DMS79 treated with DMSO at 0.1 percent for 48 hours (cell line): ENCODE measurements at places on chromosomes 5 and 9.

- no peak for DNase-seq
These were observed 5.9 kb downstream of the MATR3 start for GRCh38 chr5:139299486-139299885.

GRCh38 chr5:142748568-142749249, 21.5 kb upstream of the ARHGAP26 start:
- DNase-seq, result no peak

DNA sequence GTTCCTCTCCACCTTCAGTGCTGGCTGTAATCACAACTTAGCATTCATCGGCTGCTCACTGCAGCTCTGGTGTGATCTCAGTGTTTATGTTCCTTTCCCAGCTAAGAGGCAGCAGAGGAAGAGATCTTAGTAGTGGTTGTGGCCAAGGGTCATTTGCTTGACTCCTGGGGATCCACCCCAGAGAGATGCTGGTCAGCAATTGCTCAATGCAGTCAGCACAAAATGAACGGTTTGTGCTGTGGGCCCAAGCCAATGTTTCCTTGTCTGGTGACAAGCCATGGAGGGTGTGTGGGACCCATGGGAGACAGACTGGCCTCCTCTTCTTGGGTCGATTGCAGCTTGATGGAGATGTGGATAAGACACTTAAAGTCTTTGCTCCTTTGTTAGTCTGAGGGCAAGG, 16.1 kb upstream of the FRMD3 start:
- DNase-seq, result no peak

- no peak for DNase-seq
These were observed 48.0 kb downstream of the RUSC2 start for GRCh38 chr9:35537913-35538312.

- no peak for DNase-seq
These were observed 37.4 kb downstream of the JMY start for GRCh38 chr5:79273341-79273740.

DNA sequence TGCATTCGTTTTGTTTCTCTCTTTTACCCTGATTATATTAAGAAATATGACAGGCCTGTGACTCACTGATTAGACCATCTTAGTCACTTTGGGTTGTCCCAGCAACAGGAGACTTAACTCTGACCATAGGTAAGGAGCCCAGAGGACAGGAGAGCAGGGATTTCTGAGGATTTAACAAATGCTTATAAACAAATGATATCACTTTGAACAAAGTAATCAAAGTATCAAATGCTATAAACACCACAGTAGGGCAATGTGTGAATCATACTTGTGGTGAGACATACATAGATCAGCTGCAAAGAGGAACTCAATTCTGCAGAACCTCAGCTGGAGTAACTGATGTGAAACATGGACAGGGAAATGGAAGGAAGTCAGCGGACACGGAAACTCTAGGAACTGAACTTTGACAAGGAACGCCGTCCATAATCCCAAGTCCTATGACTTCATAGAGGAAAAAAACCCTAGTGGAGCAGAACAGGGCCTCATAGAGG, 190.6 kb upstream of the MSX2 start:
- no peak for DNase-seq

DNA sequence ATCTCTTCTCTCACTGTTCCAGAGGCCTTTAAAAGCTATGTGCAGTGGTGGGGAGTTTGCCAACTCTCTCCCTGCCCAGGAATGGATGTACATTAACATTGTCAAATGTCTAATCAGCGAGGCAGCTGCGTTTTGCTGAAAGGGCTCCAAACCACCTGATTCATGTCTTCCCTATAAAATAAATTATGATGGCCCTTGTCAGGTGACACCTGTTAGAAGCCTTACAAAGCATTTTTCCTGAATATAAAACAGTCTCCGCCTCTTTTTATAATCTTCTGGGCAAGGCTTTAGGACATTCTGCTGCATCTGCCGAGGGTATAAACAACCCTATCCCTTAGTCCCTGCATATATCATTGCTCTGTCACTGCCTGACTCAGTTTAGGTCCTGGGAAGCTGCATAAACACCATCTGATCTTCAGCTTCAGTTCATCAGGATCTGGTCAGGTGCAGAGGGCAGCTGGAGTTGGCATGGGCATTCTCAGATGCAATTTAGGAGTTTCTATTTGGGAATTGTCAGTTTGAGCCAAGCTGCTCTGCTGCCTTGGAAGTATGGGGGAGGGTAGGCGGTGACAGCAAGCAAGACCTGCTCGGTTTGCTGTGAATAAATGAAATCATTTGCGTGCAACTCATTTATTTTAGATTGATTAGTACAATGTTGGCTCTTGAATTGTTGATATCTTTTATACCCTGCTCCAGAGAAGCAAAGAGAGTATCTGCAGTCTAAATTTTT, 103.5 kb downstream of the ACER2 start:
- no peak for DNase-seq

GRCh38 chr5:9265441-9266287, 280.2 kb downstream of the SEMA5A start:
- DNase-seq, result no peak

DNA sequence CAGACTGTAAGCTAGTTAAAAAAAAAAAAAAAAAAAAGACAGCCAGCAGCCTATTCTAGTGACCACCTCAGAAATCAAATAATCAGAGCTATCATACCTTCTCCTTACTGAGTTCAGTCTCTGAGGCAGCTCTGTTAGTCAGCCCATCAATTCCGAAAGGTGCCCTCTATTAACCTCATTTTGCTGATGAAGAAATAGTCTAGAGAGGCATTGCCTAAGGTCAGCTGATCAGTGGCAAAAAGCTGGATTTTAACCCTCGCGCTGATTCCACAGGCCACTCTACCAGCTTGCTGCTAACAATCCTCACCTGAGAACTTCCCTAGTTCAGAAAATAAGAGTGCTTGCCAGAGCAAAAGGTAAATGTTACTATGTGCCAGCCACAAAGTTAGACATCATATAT, 172.0 kb downstream of the DENND1A start:
- no peak for DNase-seq

GRCh38 chr9:86282979-86283535, 719 bp upstream of the ISCA1 start:
- no peak for DNase-seq

DNA sequence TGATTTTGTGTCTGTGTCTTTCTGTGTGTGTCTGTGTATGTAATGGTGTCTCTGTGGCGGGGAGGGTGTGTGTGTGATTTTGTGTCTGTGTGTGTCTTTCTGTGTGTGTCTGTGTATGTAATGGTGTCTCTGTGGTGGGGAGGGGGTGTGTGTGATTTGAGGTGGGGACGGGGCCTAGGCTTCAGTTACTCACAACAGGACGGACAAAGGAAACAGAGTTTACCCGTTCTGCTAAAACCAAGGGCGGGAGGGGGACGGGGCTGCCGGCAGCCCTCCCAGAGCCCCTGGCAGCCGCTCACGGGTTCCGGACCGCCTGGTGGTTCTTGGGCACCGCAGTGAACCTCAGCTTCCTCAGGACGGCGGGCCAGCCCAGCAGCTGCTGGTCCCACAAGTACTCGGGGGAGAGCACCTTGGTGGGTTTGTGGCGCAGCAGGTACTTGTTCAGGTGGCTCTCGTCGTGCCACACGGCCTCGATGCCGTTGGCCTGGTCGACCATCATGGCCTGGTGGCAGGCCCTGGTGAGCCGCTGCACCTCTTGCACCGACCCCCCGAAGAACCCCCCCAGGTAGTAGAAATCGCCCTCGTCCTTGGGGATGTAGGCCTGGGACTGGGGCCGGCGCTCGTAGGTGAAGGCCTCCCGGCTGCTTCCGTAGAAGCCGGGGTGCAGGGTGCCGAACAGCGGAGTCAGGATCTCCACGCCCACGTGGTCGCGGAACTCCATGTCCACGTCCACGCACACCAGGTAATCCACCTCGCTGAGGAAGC, 19.4 kb downstream of the ABO start:
- no peak for DNase-seq

DNA sequence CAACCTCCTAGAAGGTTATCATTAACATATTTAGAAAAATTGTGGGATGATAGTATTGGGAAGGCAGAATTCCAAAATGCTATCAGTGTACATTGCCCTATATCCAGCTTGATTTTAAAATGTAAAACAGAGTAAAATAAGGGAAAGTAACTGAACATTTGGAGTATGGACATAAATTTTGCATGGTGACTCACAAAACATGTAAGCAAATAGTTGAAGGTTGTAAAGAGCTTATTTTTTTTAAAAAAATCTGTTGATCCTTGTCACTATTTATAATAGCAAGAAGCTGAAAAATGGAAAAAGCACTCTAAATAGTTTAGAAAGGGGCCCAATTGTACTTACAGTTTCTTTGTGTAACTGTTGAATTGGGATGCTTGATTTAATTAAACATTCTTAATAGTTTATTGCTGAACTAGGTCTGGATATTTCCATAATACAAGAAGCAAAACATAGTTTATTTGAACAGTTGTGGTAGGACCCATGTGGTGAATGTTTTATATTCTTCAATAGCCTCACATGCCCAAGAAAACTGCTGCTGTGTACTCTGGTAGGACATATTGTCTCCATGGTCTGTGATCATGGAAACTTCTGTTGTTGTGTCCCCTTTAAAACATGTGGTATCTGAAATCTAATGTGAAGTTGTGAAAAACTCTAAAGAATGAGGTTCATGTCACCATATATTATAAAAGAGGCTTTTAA, 82.4 kb downstream of the NNT start:
- DNase-seq, result no peak

DNA sequence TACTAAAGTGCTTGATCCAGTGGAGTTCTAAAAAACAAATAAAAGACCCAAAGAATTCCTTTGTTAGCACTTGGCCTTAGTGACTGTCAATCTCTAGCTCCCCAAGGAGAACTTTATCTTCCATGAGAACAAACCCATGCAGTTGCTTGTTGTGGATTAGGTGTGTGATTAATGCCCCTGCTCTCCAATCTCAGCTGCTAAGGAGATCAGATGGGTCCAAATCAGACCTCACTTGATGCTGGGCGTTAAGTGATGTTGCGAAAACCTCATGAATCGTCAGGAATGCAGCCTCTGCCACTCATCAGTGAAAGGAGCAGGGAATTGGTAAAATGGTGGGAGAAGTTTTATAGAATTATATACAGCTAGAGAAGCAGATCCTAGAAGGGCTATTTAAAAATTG, 133.7 kb downstream of the DMAC1 start:
- no peak for DNase-seq

DNA sequence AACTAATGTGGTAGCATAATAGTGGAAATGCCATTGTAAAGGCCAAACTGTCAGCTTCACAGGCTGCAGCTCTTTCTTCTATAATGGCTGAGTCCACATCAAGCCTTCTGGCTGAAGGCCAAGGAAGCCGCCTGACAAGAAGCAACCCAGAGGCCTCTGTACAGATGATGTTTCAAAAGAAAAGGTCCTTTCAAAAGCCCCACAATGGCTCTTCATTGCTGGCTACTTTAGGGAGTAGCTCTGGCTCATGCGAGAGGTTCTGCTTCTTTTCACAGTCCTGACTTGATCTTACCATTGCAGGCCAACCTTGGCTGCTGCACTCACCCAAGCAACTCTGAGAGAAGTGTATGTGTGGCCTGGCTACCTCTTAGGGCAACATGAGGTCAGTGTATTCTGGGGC, 54.5 kb upstream of the EQTN start:
- no peak for DNase-seq

GRCh38 chr5:78747705-78748359, 99.3 kb upstream of the LHFPL2 start:
- DNase-seq, result no peak

DNA sequence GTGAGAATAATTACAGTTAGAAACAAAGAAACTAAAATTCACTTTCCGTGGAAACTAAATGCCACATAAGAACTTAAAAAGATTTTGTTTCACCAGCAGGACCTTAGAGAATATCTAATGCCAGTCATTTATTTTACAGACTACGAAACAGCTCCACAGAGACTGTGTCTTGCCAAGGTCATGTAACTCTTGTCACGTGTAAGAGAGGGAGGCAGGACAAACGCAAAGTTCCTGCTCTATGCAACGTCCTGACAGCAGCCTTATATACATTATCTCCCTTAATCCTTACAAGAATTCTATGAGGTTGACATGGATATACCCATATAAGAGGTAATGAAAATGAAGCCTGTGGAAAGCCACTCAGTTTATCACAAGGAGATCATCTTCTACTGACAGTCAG, 39.4 kb downstream of the CTNNAL1 start:
- DNase-seq, result no peak

DNA sequence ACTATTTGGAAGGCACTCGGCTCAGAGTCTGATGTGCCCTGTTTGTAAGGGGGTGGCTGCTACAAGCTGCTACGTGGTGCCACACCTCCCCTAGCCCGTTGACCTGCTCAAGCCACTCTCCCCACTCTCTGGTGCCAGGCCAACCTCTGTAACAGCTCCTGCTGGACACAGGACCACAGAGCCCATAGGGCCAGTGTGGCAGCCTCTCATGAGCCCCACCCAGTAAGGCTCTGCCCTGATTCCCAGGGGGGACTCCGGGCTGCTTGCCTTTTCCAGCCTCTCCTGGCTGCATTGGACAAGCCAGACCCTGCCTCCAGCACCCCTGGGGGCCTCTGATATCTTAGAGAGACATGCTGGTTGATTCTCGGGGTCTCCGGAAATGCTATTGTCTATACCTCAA, 53.3 kb upstream of the ANGPTL2 start:
- no peak for DNase-seq

DNA sequence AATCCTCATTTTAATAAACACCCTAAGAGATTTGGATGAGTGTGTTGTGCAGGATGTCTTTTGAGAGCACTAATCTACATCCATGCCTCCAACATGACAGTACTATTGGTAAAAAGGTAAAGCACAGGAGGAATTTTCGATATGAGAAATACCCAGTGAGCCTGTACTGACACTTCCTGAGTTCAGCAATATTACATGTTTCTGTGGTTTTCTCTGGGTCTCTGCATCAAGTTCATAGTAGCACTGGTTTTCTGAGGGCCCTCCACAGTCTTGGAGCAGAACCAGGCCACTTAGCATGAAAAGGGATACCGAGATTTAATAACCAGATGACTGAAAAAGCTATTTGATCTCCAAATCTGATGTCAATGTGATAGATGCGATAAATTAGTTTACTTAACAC, 524.1 kb downstream of the TMEM38B start:
- no peak for DNase-seq

- peak; percentile 100 for DNase-seq
These were observed 296.5 kb upstream of the ITGA1 start for GRCh38 chr5:52491071-52491787.

GRCh38 chr5:118646917-118647316, 341.4 kb downstream of the DTWD2 start:
- no peak for DNase-seq

DNA sequence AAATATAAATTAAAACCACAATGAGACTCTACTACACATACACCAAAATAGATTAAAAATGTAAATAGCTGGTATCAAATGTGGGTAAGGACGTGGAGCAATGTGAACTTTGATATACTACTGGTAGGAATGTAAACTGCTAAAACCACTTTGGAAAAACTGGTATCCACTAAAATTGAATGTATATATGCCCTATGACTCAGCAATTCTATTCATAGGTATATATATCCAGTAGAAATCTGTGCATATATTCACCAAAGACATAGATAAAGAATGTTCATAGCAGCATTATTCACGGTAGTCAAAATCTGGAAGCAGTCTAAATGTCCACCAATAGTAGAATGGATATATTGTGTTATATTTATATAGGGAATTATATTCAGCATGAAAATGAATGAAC, 85.2 kb downstream of the ERP44 start:
- no peak for DNase-seq

- no peak for DNase-seq
These were observed 76.6 kb upstream of the NR4A3 start for GRCh38 chr9:99745085-99745484.
